NCI-H2171 treated with DMSO at 0.1 percent for 48 hours (cell line): ENCODE measurements at places on chromosomes 1 and 21.

DNA sequence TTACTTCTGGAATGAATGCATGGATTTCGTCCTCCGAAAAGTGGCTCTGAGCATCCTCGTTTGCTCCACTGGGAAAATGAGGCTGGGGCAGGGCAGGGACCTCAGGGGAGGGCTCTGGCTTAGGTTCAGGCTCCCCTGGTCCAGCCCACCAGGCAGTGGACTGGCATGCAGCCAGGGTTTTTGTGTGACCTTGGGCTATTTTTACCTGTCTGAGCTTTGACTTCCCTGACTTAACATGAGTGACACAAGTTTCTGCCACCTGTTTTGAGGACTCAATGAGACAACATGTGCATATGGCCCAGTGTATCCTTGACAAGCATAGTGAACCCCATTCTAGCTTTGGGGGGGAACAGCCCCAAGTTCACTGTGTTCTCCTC, 32.6 kb upstream of the EDN2 start:
- DNase-seq, result peak; percentile 42

- no peak for DNase-seq
Observed at GRCh38 chr1:175733722-175734121, 9.7 kb downstream of the TNR start.

DNA sequence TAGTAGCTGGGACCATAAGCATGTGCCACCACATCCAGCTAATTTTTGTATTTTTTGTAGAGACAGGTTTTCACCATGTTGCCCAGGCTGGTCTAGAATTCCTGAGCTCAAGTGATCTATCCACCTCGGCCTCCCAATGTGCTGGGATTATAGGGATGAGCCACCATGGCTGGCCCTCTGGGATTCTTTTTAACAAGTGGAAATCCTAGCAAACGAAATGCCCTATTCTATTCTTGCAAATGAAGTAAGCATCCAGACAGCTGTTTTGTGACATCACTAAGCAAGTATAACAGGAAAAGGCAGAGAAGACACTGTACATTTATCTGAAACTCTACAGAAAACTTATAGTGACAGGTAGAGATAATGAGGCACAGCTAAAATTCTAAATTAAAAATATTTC, 86.4 kb downstream of the DDAH1 start:
- no peak for DNase-seq

- DNase-seq, result peak; percentile 17
Observed at GRCh38 chr1:189656628-189657530, 820.8 kb downstream of the BRINP3 start.

DNA sequence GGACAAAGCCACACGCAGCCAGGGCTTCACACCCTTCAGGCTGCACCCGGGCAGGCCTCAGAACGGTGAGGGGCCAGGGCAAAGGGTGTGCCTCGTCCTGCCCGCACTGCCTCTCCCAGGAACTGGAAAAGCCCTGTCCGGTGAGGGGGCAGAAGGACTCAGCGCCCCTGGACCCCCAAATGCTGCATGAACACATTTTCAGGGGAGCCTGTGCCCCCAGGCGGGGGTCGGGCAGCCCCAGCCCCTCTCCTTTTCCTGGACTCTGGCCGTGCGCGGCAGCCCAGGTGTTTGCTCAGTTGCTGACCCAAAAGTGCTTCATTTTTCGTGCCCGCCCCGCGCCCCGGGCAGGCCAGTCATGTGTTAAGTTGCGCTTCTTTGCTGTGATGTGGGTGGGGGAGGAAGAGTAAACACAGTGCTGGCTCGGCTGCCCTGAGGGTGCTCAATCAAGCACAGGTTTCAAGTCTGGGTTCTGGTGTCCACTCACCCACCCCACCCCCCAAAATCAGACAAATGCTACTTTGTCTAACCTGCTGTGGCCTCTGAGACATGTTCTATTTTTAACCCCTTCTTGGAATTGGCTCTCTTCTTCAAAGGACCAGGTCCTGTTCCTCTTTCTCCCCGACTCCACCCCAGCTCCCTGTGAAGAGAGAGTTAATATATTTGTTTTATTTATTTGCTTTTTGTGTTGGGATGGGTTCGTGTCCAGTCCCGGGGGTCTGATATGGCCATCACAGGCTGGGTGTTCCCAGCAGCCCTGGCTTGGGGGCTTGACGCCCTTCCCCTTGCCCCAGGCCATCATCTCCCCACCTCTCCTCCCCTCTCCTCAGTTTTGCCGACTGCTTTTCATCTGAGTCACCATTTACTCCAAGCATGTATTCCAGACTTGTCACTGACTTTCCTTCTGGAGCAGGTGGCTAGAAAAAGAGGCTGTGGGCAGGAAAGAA, 8.1 kb downstream of the PSRC1 start:
- DNase-seq, result no peak

DNA sequence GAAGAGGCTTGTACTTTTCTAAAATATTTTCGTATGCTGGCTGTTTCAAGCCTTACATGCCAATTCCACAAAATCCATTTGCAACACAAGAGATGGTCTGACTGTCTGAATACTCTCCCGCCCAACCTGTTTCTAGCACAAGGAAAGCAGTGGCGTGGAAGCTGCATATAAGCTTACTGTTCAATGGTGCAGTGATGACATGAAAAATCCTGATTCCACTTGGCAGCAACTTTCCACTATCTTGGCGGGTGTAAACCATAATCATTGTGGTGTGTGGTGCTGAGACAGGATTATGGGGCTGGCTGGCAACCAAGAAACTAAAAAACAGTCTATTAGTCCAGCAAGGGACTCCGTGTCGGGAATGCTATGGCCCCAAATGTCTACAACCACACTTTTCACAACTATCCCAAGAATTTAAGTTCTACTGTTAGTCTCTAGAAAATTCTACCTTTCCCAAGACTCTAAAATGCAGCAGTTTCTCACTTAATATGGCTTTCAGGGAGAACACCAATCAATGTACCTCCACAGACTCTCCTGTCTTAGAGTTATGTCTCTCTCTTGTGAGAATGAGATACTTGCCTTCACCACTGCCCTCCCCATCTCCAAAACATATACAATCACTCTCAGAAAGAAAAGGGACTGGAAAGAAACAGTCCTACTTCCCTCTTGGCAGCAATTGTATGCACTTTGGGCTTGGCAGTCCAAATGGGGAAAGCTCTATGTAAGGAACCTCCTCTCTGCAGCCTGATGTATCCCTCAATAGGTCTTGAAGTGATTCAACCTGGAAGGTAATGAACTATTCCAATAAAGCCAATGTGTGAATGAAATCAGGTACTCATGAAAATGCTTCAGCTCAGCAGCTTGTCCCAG, 9.5 kb downstream of the COLGALT2 start:
- no peak for DNase-seq

GRCh38 chr1:78493451-78493850, 2.7 kb downstream of the PTGFR start:
- DNase-seq, result no peak
